Choroid plexus epithelial cell (primary cell): ENCODE measurements at places on chromosomes 4 and X.

- no peak for DNase-seq
Measured at GRCh38 chr4:41396214-41396613, 139.5 kb downstream of the UCHL1 start.

DNA sequence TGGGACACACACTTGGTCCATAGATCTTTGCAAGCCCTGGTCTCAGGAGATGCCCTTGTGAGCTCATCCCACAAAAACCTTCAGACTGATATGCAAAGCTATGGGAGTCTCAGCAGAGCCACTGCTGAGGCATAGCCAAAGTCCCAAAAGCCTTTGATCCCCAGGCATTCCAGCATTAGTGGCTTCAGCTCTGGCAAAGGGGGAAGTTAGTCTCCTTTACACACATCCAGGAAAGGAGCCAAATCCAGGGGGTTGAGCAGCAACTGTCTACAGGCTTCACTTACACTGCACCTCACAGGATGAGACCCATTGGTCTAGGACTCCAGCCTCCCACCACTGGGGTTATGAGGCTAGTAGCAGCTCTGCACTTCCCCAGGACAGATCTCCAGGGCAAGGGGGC, 14.0 kb downstream of the PF4 start:
- no peak for DNase-seq

- DNase-seq: peak; percentile 80
Measured at GRCh38 chr4:138310991-138311390, 68.8 kb upstream of the SLC7A11 start.

DNA sequence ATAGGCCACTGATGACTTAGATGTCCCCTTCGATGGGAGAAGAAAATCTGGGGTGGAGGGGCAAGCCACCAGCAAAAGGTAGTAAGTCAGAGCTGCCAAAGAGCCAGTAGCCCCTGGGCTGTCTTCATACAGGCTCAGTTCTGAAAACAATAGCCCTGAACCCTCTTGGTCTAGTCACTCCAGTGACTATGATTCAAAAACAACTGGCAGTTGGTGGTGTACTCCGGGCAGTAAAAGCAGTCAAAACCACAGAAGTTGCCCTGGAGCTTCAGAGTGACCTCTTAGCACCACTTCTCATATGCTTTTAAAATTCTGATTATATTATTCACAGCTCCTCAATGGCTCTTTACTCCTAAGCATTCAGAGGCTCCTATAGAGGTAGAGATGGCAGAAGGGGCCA, 164.3 kb upstream of the MAMLD1 start:
- no peak for DNase-seq

DNA sequence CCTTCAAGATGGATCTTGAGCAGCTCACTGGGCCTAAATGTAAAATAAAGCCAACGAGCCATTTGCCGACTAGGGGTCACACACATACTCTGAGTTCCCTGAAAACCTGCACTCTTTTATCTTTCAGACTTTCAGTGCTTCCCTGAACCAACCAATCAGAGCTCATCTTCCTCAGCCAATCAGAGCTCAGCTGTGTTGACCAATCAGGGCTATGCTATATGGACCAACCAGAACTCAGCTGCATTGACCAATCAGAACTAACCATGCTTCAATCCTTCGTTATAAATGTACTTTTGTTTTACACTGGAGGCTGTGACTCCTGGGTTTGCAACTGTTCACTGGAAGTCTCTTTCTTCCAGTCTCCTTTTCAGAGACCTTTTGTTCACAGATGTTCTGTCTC, 19.3 kb downstream of the SLC25A53 start:
- DNase-seq: peak; percentile 40
